NCI-H1930 (cell line): ENCODE measurements at places on chromosomes 13 and 19.

DNA sequence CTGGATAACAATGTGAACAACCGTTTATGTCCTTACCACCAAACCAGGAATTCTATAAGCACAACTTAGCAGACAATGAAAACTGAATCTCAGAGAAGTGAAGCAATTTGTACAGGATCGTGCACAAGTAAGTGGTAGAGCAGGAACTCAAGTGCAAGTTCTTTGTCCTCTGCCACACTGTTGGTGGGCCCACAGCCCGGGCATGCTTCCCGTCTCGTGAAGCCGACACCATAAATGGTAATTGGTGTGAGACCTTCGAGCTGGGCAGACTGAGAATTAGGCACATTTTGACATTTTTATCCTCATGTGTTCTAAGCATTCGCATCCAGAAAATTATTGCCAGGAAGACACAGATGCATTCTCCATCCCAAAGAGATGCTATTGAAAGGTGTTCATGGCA lies 27.9 kb upstream of the FLT1 start:
- no peak for DNase-seq

GRCh38 chr13:88925954-88926353 lies 1254.8 kb downstream of the SLITRK5 start:
- no peak for DNase-seq

DNA sequence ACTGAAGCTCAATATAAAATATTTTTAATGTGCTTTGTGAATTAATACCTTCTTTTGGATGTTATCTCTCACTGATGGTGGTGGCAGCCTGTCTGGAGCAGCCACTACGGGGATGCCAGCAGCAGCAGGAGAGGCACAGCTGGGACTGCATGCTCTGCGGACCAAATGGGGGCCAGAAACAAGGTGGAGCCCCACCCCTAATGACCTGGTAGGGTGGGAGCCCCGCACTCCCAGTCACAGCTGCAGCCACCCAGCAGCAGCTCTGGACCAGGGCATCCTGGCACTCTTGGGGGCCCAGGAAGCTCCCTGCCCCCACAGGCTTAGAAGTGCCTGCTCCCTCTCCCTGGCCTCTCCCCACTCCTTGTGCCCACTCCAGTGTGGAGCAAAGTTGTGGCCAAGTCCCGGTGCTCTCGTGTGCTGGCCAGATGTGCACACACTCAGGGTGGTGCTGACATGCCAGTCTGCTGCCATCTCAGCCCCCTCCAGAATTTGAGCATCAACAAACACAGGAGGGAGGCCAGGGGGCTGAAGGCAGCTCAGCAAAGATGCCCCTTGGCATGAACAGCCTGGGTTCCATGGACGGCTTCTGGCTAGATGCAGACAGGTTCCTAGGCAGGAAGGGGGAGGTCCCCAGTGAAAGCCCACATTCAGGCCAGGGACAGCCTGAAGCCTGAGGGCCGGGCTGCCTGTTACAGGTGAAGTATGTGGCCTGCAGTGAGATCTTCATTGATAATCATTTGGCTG lies 696.7 kb upstream of the SLITRK5 start:
- no peak for DNase-seq

DNA sequence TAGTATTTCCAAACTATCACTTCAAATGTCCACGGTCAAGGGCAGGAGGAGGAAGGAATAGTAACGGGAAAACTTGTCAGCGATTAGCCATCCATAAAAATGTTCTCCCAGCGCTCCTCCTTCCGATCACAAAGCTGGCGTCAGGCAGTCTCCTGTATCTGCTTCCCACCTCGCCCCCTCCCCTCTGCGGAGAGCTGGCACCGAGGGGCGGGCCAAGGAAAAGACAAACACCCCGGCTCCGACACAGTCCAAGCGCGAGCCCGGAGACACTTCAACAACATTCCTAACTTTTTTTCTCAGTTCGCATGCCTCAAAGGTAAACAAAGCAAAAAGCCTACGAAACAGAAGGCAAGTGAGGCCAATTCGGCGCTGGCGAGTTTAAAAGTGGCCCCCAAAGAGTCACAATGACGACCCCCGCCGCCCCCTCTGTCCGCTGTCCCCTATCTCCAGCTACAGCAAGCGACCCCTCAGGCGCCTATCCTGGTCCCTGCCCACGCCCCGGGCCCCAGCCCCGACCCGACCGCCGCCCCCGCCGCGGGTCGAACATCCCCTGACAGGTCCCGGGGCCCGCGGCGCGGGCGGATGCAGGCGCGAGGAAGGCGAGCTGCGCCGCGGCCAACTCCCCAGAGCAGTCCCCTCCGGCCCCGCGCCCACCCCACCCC lies 736 bp downstream of the SMAD9 start:
- DNase-seq, result no peak

DNA sequence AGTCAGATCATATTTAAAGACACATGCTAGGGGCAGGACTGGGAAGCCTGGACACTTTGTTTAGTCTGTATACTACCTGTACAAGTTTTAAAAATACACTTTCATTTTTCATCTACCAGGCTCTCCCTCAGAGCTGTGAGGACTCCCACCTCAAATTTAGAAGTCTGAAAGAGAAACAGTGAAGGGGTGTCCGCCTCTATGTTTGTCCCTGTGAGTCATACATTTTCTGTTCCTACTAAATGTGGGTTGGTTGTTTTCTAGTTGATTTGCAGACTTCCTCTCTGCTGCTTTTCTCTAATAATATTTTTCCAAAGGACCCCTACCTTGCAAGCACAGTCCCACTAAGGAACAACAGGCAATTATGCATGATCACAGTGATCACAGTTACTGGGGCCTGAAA lies 110.5 kb downstream of the ENOX1 start:
- DNase-seq, result no peak

DNA sequence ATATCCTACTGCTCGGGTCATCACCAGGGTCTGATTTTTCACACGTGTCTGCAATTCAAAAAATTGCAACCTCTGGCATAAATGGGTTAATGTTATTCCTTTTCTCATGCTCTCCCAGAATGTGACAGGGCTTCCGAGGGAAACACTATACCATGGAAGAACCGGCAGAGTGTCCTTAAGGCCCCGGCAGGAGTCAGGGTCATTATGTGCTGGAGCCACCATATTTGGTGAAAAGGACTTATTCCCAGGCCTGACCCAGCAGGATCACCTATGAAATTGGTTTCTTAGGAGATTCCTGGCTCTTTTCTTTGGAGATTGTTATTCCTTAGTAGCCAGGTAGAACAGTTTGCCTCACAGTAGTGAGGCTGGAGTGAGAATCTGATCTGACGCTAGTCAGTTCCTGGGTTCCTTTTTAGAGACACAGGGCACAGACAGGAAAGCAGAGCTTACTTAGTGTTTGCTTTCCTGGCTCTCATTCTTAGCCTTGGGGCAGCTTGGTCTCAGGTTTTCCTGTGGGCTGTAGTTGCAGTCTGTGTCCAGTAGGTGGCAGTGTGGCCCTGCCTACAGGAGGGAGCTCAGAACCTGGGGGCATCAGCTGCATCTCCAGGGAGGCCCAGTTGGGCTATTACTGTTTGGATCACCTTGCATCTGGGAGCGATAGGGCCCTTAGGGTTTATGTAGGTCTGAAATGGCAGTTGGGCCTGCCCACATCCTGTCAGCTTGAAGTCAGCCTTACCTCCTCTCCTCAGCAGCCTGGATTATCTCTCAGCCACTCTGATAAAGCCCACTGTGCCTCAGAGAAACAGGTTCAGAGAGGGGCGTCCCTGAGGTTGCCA lies 12.4 kb downstream of the SNRNP70 start:
- peak; percentile 66 for DNase-seq

- no peak for DNase-seq
Observed at GRCh38 chr19:34767951-34768350, 5.1 kb downstream of the ZNF599 start.

- no peak for DNase-seq
Observed at GRCh38 chr13:77176350-77176749, 149.4 kb upstream of the FBXL3 start.
